GM12878 (cell line): ENCODE measurements at places on chromosomes 16 and 17. TPM values are rescaled to one million over a fixed set of nuclear protein-coding genes. Genes with fewer than 3 reads are reported as not detected.

Gene GUCY2D
- not detected in 2 replicates for total RNA-seq

Gene KRTAP4-1
- total RNA-seq, result not detected in 2 replicates

Gene SLC43A2
- total RNA-seq, result 14.0 and 14.1 TPM in 2 replicates

Gene ZNF205
- total RNA-seq, result 1.2 and 1.5 TPM in 2 replicates

Gene GNAO1
- total RNA-seq, result 0.05 TPM in 1 of 2 replicates, not detected in the other
